NCI-H748 treated with DMSO at 0.1 percent for 48 hours (cell line): ENCODE measurements at places on chromosomes 1 and 21.

DNA sequence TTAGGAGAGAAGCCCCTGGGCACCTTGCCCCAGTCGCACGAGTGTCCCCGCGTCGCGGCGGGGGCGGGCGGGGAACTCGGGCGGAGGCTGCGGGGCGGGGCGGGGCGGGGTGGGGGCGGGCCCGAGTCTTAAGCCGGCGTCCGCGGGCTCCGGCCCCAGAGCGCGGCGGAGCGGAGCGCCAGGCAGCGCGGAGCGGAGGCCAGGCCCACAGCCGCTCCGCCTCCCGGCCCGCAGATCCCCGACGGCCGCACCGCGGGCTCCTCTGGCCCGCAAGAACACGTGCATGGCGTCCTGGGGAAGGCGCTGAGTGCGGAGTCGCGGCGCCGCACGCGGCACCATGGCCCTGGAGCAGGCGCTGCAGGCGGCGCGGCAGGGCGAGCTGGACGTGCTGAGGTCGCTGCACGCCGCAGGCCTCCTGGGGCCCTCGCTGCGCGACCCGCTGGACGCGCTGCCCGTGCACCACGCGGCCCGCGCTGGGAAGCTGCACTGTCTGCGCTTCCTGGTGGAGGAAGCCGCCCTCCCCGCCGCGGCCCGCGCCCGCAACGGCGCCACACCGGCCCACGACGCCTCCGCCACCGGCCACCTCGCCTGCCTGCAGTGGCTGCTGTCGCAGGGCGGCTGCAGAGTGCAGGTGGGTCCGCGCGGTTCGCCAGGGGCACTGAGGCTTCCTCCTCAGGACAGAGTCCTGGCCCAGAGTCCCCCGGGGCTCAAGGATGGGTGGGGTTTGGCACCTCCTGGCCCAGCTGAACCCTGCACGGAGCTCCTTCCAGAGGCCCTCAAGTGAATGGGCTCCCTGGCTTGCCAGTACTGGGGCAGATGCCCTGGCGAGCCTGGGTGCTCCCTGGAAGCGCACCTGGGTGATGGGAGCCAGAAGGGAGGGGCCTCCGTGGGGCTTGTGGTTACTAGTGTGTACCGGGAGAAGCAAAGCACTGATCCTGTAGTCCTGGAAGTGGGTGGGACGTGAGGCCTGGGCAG lies at the start of gene ESPN:
ESPN (plus strand) TSS at position 158 of the 975 bp plus-strand sequence; CDS start at position 338, 180 bp downstream.
- DNase-seq, result no peak

GRCh38 chr1:222955964-222956363 lies 141.1 kb downstream of the DISP1 start:
- no peak for DNase-seq

GRCh38 chr1:206125346-206125745 lies 8.2 kb upstream of the AVPR1B start:
- DNase-seq, result no peak

DNA sequence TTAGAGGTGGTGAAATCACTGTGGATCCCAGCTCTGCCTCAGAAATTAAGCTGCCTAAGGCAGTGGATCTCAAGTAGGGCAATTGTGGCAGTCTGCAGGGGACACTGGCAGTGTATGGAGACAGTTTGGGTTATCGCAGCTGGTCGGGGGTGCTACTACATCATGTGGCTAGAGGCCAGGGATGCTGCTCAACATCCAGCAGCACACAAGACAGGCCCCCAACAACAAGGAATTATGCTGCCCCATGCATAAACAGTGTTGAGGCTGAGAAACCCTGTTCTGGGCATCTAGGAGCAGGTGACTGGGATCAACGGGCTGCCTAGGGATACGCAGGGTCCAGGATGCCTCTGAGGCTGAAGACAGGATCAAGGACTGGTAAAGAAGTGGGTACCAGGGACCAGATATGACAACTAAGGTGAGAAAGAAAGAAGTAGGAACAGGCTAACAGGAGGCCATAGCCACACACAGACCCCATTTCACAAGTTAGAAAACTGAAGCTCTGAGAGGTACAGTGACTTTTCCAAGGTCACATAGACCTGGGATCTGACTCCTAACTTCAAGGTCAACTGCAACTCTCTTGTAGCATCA lies 8.7 kb downstream of the BATF3 start:
- DNase-seq, result no peak

GRCh38 chr1:162233066-162233465 lies 143.6 kb downstream of the SPATA46 start:
- no peak for DNase-seq

DNA sequence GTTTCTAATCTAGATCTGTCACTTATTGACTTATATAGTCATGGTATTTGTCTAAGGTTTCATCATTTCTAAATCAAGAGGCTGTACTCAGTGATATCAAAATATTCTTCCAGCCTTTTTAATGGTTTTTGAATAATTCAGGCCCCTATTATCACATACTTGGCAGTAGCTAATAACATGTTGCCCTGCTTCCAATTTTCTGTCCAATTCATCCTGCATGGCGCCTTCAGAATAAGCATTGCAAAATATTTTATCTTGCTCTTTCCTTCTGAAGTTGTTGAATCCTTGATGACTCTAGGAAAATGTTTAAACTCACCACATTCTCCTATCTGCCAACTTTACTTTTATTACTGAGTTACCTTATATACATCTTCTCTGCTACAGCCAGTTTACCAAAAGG lies 517.2 kb upstream of the B3GALT2 start:
- DNase-seq, result no peak

- no peak for DNase-seq
Observed at GRCh38 chr1:170659399-170660035, 4.4 kb upstream of the PRRX1 start.

- no peak for DNase-seq
Observed at GRCh38 chr21:38982096-38982495, 176.4 kb downstream of the ETS2 start.

GRCh38 chr21:45742247-45742646 lies 98.7 kb downstream of the PCBP3 start:
- DNase-seq, result no peak

DNA sequence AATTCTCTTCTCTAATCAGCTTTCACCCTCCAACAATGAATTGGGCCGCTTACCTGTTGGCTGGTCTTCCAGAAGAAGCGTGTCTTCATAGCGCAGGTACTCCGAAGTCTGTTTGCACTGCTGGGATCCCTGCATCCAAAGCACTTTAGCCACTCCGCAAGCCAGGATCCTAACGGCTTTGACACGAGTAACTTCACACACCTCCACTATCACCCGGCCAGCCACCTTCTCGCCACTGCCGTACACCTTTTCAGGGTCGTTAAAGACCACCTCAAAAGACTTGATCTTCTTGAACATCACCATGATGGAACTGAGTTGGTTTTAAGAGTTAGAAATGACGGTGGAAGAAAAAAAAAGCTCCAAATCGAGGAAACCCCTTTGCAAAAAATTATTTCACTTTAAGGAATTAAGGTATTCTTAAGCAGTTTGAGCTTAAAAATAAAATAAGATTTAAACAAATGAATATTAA lies 381 bp downstream of the TXNIP start:
- DNase-seq, result no peak

DNA sequence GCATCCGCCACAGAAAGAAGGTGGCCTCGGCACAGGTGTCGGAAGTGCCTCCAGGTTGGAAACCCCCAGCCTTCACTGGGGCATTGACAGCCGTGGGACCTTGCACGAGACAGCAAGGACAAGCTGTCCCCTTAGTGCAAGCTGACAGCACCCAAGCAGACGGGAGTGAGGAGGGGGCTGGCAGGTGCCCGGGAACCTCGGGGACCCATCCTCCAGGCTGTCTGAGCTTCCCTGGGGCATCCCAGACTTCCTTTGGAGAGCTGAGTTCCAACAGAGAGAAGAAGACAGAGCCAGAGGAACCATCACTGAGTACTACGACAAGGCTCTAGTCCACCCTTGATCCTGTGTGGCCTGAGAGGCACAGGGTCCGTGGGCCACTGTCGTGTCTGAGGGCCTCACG lies 100.6 kb upstream of the RAB4A start:
- DNase-seq, result no peak

- DNase-seq, result peak; percentile 14
Observed at GRCh38 chr1:115912116-115912515, 64.2 kb upstream of the SLC22A15 start.

DNA sequence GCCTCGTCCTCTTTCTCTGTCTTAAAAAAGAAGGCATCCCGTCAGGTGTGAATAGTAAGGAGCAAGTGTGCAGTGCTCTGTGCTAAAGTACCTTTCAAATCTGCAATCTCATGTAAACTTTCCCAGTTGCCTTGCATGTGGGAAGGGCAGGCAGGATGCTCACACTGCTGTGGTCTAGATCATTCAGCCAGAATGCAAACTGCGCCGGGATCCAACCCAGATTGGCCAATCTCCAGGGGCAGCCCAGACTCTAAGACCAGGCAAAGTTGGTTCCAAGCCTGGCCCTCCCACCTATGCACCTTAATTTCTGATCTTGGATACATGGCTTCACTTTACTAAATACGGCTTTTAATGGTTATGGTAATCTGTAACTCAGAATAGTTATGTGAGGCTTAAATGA lies 3.2 kb upstream of the MAP1LC3C start:
- DNase-seq, result no peak

DNA sequence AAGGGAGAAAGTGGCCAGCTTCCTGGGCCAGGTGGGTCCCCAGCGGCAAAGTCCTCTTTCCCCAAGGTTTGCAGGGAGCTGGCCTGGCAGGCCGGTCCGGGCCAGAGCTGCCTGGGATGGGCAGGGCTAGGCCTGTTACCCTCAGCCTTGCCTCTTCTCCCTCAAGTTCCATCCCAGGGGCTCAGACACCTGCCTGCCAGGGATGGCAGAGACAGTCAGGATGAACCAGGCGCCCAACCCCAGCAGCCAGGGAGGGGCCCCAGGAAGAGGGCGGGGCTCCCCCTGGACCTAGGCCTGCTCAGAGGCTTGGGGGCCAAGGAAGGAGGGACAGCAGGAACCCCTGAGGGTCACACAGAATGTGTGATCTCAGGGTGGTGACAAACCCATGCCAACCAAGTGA lies 120.6 kb downstream of the CASZ1 start:
- DNase-seq, result no peak

DNA sequence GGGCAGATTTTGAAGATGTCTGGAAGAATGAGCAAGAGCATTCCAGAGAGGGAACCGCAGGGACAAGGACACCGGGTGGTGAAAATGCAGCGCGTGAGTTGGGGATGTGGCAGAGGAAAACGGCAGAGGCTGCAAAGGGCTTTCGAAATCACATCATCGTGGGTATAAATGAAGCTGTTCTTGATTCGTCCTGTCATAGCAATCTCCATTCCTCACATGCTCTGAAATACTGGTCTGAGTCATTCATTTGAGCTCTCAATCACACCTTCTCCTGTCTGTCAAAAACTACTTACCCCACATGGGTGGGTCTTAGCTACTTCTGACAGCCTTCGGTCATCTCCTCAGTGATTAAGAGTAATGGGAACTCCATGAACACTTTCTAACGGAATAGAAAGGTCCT lies 81.5 kb downstream of the ERG start:
- no peak for DNase-seq

- no peak for DNase-seq
Observed at GRCh38 chr1:36008546-36009197, 75.2 kb upstream of the TEKT2 start.

DNA sequence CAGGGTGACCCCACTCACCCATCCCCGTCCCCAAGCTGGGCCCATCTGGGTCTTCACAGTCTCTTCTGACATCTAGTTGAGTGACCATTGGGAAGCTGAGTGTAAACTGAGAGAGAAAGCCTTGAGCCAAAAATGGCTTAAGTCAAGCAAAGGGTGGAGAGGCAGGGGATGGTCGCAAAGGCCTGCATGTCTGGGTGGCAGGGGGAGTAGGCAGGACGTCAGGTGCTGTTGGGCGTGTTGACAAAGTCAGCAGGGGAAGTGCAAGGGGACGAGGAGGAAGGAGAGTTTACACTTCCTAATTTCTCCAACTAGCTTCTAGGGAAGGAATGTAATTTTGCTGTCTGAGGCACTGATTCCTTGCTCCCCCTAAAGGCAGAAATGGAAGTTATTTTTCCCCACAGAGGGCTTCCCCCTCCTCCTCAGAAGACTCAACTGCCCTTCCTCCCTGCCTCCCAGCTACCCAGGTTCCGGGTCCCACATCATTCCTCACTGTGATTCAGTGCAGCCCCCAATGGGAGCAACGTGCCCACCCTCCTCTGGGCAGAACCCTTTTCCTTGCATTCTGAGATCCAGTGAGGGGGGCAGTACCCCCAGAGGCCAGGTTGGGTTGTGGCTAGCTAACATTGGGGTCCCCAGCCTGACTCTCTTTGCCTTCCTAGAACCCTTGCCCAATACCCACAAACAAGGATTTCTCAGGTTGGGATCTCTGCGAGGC lies 1.2 kb upstream of the ADORA1 start:
- DNase-seq, result no peak

GRCh38 chr1:87615901-87616300 lies 287.2 kb downstream of the LMO4 start:
- DNase-seq, result no peak

DNA sequence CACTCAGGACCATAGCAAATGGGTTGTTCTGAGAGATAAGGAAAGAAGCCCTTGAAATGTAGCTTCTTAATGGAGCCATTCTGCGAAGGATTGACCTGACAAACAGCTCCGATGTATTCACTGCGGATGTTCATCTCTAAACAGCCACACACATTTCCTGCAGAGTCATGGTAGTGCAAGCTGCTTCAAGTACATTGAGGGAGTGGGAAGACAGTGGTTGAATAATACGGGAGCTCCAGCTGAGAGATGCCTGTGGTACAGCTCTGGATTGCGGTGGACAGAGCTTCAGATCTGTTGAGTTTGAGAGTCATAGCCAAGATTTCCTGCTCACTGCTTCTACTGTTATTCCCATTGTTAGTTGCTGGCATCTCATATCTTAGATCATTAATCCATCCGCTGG lies 86.6 kb downstream of the ZBTB18 start:
- DNase-seq, result no peak

DNA sequence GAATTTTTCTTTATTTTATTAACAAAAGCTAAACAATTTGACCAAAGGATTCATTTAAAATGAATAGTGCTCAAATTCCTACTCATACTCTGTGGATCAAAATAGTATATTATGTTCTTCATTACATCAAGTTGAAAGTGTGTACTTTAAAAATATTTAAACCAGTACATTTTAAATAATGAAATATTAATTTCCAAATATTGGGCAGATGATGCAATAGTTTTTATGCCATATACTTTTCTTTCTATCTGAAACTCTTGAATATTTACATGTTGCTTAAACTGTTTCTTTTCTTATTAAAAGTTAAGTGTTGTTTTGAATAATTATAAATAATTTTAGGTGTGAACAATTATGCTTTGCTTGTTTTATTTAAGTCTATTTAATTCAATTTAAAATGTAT lies 144.7 kb upstream of the TMPRSS15 start:
- DNase-seq, result no peak

GRCh38 chr1:213685992-213686582 lies 301.7 kb upstream of the PROX1 start:
- DNase-seq, result no peak

GRCh38 chr1:110159168-110159567 lies 8.9 kb downstream of the SLC6A17 start:
- no peak for DNase-seq

- DNase-seq, result peak; percentile 10
Observed at GRCh38 chr1:22275626-22276395, 132.9 kb upstream of the WNT4 start.

DNA sequence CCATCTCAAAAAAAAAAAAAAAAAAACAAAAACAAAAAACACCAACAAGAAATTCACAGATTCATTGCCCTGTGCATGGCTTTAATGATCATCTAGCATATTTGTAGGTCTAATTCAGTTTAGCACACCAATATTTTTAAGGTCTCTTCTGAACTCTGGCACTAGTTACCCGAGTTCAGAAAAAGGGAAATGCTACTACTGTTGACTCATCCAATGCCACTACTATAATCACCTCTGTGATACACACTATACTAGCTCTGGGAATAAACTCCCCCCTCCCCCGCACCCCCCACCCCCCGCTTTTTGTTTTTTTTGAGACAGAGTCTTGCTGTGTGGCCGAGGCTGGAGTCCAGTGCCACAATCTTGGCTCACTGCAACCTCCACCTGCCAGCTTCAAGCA lies 55.6 kb downstream of the FBXO42 start:
- no peak for DNase-seq
